ENCODE measurements at places on chromosomes 12 and 14.

DNA sequence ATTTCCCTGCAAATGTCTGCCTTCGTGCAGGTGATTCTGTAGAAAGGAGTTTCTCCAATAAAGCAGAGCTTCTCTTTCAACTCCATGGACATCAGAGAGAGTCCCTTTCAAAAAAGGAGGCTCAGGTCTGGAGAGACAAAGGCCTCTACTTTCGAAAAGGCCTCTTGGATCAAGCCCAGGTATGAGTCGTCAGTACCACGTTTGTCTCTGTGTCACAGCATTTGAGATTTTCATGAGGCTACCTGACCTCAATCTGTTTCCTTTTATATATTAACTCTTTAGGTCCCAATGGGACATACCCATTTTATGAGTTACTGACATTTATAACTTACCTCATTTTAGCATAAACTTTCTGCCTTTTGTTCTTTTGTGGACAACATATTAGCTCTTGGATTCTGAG, 290.8 kb downstream of the RPAP3 start:
- DNase-seq, result no peak

GRCh38 chr12:104656921-104657320, 200.2 kb downstream of the CHST11 start:
- DNase-seq, result no peak

- DNase-seq, result no peak
These were observed 9.0 kb downstream of the TPH2 start for GRCh38 chr12:71947645-71948105.

GRCh38 chr12:117144599-117144998, 45.4 kb upstream of the TESC start:
- no peak for DNase-seq

DNA sequence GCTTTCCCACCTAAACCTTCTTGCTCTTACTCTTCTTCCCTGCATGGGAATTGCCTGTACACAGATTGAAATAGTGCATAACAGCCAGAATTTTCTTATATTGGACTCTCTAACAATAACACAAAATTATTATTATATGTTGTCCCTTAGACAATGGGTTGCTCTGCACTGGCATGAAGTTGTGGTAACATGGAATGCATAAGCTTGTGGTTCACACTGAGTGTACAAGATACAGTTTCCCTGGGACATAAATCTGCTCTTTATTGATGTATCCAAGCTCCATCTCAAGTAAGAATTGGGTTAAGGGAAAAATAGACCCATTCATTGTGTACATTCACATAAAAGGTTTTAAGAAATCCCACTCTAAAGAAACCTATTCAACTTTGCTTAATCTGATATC, 114.4 kb upstream of the NTF3 start:
- DNase-seq, result no peak

- DNase-seq, result no peak
These were observed 646.1 kb downstream of the C12orf50 start for GRCh38 chr12:87382959-87383566.

- DNase-seq, result no peak
These were observed 7.3 kb downstream of the LHX5 start for GRCh38 chr12:113464452-113464775.

DNA sequence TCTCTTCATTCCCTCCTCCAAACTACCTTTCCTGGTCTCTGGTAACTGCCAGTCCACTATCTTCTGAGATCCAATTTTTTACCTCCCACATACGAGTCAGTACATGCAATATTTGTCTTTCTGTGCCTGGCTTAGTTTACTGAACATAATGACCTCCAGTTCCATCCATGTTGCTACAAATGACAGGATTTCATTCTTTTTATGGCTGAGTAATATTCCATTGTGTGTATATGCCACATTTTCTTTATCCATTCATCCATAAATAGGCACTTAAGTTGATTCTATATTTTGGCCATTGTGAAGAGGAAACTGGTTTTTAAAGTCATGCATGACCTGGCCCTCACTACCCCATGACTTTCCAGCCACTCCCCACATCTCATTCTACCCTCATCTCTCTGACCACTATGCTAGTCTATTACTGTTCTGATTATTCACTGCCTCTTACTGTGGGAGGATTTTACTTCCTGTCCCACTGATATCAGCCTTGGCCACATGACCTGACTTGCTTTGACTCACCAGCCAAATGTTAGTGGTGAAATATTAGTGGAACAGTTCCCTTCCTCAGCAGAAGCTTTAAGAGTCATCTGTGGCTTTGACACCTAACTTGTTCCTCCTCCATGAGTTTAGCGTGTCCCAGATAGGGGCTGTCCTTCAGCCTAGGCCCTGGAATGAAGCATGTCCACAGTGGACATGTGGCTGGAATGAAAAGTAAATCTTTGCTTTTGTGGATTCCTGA, 52.2 kb downstream of the GOLGA5 start:
- peak; percentile 36 for DNase-seq

GRCh38 chr12:104604070-104604994, 147.6 kb downstream of the CHST11 start:
- DNase-seq, result peak; percentile 85

DNA sequence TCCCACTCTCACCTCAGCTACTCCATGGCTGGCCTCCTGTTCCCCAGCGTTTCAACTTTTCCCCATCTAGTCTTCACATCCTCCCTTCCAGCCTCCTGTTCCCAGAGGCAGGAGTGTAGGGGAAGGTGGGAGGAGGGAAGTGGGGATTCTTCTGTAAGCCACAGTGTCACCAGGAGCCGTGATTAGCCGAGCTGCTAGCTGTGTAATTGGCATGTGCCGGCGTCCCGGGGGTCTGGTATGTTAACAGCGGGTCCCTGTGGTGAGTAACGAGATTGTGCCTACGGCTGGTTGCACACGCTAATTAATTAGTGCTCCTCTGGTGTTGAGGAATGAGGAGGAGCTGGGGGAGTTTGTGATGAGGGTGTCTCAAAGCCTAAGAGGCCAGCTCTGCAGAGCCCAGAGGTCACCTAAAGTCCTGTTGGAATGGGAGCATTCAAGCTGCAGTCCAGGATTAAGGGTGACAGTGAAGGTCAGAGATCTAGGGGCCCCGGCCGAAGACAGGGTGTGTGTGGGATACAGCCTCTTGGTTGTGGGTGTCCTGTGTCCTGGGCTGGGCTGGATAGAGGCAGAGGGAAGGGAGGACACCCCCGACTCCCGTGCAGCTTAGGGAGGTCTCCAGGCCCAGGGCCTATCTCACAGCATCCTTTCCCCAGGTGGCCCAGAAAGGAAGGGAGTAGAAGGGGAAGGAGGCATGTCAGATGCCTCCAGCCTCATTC, 10.0 kb upstream of the CALCOCO1 start:
- DNase-seq, result no peak

GRCh38 chr14:60650373-60650961, 1.2 kb upstream of the SIX1 start:
- no peak for DNase-seq

GRCh38 chr14:54085841-54086240, 129.2 kb upstream of the BMP4 start:
- DNase-seq, result no peak

DNA sequence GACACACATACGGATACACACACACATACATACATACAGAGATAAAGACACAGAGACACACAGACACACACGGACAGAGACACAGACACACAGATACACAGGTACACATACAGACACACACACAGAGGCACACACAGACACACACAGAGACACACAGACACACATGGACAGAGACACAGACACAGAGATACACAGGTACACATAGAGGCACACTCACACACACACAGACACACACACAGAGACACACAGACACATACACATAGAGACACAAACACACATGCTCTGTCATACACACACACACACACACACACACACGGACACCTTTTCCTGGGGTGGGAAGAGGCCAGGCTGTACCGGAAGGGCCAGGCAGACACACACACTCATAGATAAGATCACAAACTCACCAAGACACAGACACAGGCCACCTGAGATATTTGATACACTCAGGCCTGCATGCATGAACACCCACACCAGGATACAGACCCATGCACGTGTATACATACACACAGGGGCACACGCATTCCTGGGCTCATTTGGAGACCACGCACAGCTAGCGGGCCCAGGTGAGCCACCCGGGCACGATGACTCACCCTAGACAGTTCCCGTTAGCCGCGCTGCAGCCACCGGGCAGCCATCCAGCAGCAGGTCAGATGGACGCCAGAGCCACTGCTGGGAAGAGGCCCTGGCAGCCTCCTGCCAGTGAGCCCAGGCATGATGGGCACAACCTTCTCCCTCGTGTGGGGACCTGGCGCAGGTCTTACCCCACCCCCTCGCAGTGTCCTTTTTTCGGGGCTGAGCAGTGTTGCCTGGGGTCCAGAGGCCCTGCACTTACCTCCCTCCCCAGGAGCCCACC, 1.8 kb upstream of the AHNAK2 start:
- no peak for DNase-seq

GRCh38 chr14:20179218-20179617, 11.5 kb upstream of the OR11G2 start:
- no peak for DNase-seq

GRCh38 chr12:68963856-68964745, 31.1 kb upstream of the CPM start:
- no peak for DNase-seq

GRCh38 chr14:65658202-65658601, 245.7 kb downstream of the FUT8 start:
- peak; percentile 28 for DNase-seq

GRCh38 chr12:6182279-6182898, 17.8 kb upstream of the CD9 start:
- no peak for DNase-seq
